ENCODE measurements at places on chromosomes 1 and 21.

- DNase-seq, result no peak
Measured at GRCh38 chr1:177798614-177799013, 171.2 kb downstream of the SEC16B start.

- DNase-seq, result no peak
Measured at GRCh38 chr1:26359981-26360806, 6.3 kb upstream of the CRYBG2 start.

GRCh38 chr1:164602101-164602422, 43.1 kb downstream of the PBX1 start:
- no peak for DNase-seq

DNA sequence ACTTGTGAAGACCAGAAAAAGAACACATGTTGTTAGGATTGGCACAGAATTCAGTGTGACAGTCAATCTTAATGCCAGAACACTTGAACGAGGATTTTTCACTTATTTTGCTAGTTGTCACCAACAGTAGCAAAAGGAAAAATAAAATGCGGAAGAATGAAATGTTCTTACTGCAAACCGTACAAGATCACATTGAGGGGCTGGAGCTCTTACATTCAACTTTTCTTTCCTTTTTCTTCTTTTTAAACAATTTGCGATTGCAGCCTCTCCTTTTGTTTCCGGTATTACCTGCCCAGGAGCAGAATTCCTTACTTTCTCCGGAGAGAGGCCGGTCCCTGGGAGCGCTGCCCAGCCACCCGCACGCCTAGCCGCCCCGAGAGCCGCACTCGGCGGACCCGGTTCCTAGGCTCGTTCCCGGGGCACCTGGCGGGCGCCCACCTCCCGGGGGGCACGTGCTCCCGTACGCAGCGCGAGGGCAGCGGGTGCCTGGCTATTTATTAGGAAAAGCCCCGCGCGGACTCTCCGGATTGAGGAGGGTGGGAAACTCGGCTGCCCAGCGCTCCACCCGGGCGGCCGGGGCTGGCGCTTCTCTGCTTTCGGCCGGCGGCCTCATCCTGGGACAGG, 1.2 kb upstream of the CAMTA1 start:
- no peak for DNase-seq

GRCh38 chr1:15334995-15335394, 74.7 kb upstream of the EFHD2 start:
- no peak for DNase-seq

DNA sequence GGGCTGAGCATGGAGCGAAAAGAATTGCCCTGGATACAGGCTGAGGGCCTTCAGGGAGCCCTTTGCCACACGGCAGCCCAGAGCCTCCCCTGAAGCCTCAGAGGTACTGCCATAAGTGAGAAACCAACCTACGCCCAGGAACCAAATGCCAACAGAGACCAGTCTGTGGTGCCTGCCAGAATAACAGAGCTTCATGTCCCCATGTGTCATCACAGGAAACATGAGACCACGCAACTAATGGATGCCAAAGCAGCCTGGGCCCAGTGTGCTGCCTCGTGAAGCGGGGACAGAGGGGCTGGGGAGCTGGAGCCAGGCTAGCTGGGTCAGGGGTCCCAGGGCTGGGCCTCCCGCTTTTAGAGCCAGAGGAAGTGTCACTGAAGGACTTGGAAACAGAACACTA, 18.7 kb upstream of the STUM start:
- DNase-seq, result no peak

GRCh38 chr1:25944986-25945385, 38.8 kb upstream of the STMN1 start:
- DNase-seq, result no peak

DNA sequence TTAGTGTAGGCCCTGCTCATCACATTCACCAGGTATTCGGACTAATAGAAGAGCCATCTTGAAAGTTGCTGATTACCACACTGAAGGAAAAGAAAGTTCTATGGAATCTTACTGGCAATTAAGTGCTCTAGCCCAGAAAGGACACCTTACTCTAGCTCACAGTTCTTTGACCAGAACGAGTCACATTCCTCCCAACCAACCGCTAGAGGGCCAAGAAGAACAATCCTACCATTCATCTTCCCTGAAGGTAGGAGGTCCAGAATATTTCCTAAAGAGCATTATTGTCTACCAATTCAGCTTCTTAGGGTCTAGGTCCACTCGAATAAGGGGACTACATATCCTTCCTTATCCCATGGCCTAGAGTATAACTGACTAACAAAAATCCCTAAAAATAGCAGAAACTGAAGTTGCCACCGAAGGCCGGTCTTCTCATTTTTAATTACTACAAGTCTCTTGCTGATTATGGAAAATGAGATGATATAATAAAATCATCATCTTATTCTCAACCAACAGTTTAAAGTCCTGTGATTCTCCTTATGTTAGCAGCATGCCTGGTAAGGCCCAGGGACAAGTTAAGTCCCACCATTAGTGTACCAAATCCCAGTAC, 2.7 kb upstream of the FMO1 start:
- DNase-seq, result no peak

DNA sequence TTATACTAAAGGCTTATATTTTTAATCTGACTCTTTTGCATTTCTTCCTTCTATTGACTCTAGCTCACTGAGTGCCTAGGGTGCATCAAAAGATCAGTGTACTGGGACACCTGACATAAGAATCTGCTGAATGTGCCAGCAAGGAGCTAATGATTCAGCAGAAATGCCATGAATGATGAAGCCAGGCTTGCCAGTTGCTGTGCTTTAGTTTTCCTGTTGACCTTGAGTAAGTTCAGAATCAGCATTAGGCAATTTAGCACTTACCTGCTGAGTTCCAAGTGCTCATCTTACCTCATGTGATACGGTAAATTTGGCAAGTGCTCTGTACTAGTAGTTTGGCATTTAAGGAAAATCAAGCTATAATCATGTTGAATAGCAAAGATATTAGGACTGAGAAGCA, 523.2 kb upstream of the B3GALT2 start:
- DNase-seq, result no peak
